ENCODE measurements at places on chromosomes 5 and 9.

DNA sequence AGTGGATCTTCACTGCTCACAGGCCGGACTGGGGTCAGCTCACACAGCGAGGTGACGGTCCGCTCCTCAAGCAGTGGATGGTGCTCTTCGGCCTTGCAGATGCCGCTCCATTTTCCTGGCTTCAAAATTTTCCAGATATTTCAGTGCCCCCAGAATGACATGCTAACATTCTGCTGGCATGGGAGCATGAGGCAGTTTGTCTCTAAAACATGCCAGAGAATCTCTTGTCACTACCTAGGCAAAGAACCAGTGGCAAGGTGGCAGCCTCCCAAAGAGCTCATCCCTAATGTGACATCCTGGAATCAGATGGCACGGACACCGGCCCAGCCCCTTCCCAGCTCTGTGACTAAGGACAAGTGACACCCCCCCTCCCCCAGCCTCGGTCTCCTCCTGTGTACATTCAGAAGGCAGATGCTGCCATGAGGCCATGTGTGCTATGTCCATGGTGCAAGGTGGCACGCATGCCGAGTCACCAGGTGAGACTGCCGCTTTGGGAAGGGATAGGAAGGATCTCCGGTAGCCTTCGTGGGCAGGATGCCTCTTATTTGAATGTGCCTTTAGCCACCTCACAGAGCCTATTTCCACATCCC lies 2.7 kb downstream of the S1PR3 start:
- DNase-seq: no peak

GRCh38 chr9:128160603-128160987 lies 530 bp downstream of the BBLN start:
- peak; percentile 57 for DNase-seq

GRCh38 chr5:119418606-119419100 lies 33.6 kb upstream of the HSD17B4 start:
- DNase-seq: no peak

DNA sequence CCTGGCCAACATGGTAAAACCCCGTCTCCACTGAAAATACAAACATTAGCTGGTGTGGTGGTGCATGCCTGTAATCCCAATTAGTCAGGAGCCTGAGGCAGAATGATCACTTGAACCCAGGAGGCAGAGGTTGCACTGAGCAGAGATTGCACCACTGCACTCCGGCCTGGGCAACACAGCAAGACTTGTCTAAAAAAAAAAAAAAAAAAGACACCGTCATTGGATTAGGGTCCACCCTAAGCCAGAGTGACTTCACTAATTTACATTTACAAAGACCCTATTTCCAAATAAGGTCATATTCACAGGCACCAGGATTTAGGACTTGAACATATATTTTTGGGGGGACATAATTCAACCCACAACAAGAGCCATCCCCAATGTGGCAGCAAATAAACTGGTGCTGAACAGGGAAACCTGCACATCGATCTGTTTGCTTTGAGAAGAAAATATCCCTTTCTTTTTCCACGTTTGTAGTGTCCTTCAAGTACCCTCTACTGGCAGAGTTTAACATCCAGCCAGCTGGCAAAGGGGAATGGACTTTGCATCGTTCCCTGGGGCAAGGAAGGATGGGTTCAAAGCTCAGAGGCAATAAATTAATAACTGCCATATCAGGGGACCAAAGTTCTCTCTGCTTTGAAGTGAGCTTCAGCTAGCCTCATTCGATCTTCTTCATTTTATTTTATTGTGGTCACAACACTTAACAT lies 3.7 kb upstream of the DNAJC25 start:
- DNase-seq: no peak

GRCh38 chr9:134221273-134222017 lies 57.1 kb upstream of the RNU6ATAC start:
- DNase-seq: no peak

DNA sequence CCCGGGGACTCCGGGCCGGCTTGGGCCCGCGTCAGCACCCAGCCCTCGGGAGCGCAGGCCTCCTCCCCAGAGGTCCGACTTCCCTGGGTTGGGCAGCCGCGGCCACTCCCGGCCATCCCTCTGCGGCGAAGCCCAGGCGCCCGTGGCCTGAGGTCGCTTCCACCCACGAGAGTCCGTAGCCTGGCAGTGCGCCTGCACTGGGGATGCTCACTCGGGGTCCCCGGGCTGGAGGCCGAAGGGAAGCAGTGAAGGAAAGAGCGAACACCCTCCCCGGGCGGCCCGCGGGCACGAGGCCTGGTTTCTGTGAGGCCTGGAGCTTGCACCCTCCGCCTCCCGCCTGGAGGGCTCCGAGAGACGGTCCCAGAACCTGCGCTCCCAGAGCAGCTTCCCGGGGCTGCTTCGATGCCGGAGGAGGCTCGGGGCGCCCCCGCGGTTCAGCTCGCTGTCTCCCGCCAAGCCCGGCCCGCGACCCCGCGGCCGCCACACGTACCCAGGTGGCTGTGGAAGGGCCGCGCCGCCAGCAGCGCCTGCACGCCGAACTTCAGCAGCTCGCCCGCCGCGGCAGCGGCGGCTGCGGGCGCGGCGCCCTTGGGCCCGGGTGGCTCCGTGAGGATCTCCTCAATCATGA lies 607 bp downstream of the BARX1 start:
- no peak for DNase-seq

DNA sequence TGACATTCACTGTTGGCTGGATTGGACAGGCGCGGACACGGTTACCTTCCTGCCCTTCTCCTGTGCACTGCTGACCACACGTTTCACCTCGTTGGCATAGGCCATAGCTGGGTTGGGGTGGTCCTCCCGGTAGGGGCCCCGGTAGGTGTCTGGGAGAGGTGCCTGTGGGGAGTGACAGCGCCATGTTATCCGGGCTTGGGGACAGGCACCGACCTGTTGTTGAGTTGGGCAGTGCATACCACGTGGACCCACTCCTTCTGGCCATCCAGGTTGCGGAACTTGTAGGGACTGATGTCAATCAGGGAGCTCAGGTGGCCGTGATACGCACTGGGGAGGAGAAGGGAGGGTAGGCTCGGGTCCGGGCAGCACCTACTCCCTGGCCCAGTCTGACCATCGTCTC lies 8.2 kb downstream of the PHYKPL start:
- no peak for DNase-seq

DNA sequence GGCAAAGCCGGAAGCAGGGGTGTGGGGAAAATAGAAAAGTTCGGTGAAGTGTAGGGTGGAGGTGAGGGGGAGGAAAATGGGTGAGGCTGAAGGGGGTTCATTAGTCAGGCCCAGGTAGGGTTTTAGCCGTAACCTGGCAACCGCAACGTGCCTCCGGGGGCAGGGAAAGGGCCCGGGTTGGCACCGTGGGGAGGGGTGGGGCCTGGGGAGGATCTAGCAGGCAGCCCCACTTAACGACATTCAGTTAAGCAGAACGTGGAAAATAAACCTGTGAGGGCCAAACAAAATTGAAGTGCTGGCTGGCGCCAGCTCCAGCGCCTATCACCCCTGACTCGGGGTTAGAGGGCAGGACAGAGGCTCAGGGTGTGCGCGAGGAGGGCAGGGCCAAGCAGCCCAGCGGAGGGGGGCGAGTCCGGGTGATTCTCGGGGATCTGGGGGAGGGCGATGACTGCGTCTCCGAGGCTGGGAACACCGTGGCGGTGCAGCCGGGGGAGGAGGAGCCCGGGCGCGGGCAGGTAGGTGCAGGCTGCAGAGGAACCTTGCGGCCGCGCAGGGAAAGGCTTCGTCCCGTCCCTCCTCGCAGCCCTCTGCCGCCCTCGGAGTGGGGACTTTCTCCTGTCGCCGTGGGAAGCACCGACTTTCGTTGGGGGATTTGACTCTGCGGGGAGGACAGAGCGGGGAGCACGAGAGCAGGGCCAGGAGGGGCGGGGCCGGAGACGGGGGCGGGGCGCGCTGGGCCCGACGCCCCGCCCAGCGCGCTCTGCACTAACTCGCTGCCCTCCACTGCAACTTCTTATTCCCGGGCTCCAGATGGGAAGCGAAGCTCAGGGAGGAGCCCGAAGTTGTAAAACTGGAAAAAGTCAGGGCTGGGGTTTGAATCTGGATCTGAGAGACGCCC lies 5.1 kb downstream of the RGS14 start:
- peak; percentile 71 for DNase-seq

- no peak for DNase-seq
These were observed 16.2 kb downstream of the ISOC1 start for GRCh38 chr5:129110742-129111141.

DNA sequence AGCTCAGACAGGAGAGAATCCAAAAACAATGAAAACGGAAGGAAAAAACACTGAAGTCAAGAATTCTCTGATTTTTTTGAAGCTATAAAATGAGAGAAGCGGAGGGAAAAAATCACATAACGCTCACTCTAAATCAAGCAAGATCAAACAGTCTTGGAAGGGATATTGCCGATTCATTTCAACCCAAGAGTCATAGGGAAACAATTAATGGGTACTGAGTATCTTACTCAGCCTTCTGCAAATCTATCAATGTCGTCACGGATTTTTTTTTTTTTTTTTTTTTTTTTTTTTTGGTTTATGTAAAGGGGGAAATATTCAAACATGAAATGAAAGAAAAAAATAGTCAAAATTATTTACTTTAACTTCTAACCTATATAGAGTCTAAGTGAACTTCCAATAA lies 9.5 kb downstream of the MEF2C start:
- no peak for DNase-seq

DNA sequence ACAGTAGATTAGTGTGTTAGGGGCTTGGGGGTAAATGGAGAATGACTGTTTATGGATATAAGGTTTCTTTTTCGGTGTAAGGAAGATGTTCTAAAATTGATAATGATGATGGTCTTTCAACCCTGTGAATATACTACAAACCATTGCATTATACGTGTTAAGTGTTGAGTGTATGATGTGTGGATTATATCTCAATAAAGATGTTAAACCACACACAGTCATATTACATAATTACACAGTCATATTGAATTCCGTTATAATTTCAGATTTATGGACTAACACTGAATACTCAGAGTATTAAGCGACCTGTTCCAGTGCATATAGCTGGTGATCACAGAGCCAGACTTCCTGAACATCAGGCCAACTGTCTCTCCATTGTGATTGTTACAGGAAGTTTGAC lies 68.1 kb downstream of the F2RL2 start:
- DNase-seq: no peak
